ENCODE measurements at places on chromosomes 7 and 10. TPM values are rescaled to one million over a fixed set of nuclear protein-coding genes. Genes with fewer than 3 reads are reported as not detected.
A peak's percentile ranks its signal among the peaks of the same experiment; 100 is the strongest.

Gene SMIM30
- 41.7 TPM for total RNA-seq

Gene KLF14
- not detected for total RNA-seq

Gene USP6NL
- 29.2 TPM for total RNA-seq

Gene GJC3
- not detected for total RNA-seq

Gene WIPF3
- total RNA-seq: not detected

Gene RSPH10B2
- total RNA-seq: not detected

DNA sequence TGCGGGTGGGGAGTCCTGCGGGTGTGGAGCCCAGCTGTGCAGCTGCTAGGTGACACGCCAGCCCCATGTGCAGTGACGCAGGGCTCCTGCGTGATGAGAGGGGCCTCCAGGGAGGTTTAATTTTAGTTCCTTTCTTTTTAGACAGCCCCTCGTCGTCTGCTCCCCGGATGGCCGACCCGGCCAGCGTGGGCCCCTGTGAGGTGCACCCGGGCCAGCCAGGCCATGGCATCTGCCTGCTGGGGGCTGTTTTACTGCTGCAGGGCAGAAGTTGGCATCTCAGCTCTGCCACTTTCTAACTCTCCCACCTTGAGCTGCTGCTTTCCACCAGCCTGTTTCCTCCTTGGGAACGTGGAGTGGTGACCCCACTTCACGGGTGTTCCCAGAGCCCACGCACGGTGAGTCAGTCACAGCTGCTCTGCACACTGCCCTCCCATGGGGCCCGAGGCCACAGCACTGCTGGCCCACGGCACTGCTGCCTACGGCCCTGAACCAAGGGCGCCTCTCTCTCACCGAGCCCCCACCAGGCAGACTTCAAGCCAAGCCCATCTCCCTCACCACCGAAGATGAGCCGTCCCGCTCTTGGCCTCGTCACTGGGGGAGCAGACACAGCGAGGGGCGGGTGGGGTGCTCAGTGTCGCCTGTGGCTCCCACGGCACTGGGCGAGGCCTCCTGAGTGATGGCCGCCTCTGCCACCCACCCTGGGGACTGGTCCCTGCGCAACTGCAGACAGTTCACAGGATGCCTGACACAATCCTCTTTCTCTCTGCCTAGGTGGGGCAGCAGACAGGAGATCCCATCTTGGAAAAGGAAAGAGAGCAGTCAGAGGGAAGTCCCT lies 21.3 kb downstream of the CYP2W1 start:
- H3K27me3 ChIP-seq: no peaks in the 10 kb centered on the region
- no peaks in the 10 kb centered on the region for H3K4me1 ChIP-seq
- H3K36me3 ChIP-seq: peaks cover 4% of the 10 kb centered on the region

GRCh38 chr7:122750389-122750788 lies 47.7 kb upstream of the RNF148 start:
- no peaks in the 10 kb centered on the region for H3K36me3 ChIP-seq
- H3K4me3 ChIP-seq: no peak overlapping the region
- no peak for DNase-seq

- no peak for DNase-seq
- H3K4me3 ChIP-seq: no peak overlapping the region
- no peaks in the 10 kb centered on the region for H3K27me3 ChIP-seq
- no peaks in the 10 kb centered on the region for H3K4me1 ChIP-seq
- no peak overlapping the region for H3K27ac ChIP-seq
These were observed 72.3 kb downstream of the ICA1 start for GRCh38 chr7:8189625-8190024.

DNA sequence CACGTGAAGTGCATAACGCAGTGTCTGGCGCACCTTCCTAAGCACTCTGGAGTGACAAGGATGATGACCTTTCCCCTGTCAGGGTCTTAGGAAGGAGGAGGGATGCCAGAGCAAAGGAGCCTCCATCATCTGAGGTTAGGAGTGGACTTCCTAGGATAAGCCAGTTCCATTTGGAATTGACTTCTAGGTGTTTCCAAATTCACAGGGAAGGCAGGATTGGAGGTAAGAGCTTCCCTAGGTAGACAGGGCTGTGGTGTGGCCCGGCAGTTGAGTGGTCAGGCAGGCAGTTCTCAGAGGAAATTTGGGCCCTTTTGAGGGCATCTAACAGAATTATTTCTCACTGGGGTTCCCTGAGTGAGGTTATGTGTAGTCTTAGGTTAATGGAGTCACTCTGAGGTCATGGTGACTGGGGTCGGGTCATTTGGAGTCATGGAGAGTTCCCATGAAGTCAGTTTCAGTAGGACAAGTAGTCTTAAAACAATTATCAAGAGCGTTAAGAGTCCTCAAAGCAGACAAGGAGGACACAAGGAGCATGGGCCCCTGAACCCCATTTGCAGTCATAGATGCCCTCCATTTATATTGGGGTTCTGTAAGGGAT lies 8.2 kb downstream of the PPIF start:
- no peaks in the 10 kb centered on the region for H3K27me3 ChIP-seq
- no peak for DNase-seq
- no peaks in the 10 kb centered on the region for H3K4me1 ChIP-seq
- H3K36me3 ChIP-seq: peaks cover 3% of the 10 kb centered on the region

- DNase-seq: no peak
- no peak overlapping the region for H3K27ac ChIP-seq
- no peaks in the 10 kb centered on the region for H3K27me3 ChIP-seq
- no peaks in the 10 kb centered on the region for H3K4me1 ChIP-seq
- no peaks in the 10 kb centered on the region for H3K36me3 ChIP-seq
- no peak overlapping the region for H3K4me3 ChIP-seq
These were observed 15.0 kb downstream of the CXCL12 start for GRCh38 chr10:44369854-44370253.

- H3K27me3 ChIP-seq: no peaks in the 10 kb centered on the region
- no peaks in the 10 kb centered on the region for H3K36me3 ChIP-seq
- H3K4me3 ChIP-seq: no peak overlapping the region
- H3K27ac ChIP-seq: no peak overlapping the region
- no peaks in the 10 kb centered on the region for H3K4me1 ChIP-seq
These were observed 465.1 kb upstream of the ADARB2 start for GRCh38 chr10:2202401-2202800.

DNA sequence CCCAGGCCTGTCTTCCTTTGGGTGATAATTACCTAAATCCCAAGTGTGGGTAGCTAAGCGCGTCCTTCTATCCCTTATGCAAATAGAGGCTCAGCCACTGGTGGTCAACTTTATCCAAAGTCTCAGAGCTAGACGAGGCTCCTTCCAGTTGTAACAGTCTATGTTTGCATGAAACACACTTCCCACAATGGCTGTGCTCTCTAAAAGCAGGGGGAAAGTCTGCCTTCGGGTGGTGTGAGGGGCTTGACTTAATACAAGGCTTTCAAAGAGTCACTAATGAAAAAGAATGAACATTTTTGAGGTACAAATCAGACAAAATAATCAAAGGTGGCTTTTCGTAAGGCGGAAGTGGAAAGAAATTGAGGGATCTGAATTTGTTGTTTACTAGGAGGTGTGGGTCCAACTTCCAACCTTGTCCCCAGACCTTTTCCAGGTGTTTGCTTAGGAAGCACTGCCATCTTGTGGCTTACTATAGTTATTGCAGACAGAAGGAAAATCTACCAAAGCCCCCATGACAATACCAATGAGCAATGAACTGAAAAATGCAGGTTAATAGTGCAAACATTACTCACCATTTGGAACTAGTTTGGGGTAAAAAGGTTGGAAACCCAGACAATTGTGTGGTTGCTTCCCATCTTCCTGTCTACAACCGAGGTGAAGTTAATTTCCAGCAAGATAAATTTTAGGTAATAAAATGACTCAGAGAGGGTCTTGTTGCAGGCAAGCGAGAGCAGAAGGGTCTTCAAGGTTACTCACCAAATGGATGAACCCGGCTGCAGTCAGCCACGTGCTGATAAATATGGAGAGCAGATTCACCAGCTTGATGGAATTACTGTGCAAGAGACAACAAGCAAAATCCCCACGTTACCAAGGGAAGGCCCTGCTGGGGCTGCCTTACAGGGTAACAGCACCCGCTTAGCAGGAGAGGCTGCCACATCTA lies 525.7 kb downstream of the KCNMA1 start:
- no peaks in the 10 kb centered on the region for H3K27me3 ChIP-seq
- H3K36me3 ChIP-seq: no peaks in the 10 kb centered on the region
- peak; percentile 82 for DNase-seq
- peak overlapping the region; percentile 58 for H3K27ac ChIP-seq

DNA sequence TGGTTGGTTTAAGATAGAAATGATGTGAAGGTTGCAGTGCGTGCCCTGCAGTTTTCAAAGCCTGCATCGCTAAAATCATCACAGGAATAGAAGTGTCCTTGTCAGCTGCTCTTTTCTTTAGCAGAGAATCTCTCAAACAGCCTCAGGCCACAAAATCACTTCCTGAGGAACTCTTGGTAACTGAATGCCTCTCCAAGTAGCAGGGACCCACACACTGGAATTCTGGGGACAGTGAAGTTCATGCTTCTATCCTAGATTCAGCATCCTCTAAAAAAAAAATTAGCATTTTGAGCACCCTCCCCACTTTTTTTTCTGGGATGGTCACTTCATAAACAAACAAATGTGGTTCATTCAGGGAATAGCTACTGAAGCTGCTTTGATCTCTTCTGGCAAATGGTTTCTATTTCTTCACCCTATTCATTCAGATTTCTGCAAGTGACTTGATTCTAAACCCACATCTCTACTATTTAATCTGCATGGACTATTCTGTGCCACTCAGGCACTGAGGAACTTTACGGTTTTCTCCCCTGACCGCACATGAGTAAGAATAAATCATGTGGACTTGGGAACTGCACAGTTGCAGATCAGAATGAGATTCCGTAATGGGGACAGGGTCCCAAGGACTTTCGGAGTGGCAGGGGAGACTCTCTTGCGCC lies 306.9 kb downstream of the FRMD4A start:
- no peak overlapping the region for H3K27ac ChIP-seq
- DNase-seq: no peak
- H3K27me3 ChIP-seq: peaks cover 11% of the 10 kb centered on the region
- H3K4me1 ChIP-seq: no peaks in the 10 kb centered on the region

DNA sequence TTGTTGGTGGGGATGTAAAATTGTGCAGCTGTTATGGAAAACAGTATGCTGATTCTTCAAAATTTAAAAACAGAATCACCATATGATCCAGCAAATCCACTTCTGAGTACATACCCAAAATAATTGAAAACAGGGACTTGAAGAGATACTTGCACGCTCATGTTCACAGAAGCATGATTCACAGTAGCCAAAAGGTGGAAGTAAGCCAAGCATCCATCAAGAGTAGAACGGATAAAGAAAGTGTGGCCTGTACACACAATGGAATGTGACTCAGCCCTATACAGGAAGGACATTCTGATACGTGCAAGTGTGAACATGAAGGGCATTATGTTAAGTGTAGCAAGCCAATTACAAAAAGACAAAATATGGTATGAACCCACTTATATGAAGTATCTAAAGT lies 696.7 kb upstream of the CELF2 start:
- peak; percentile 40 for DNase-seq
- H3K27me3 ChIP-seq: no peaks in the 10 kb centered on the region
- no peak overlapping the region for H3K4me3 ChIP-seq
- no peaks in the 10 kb centered on the region for H3K4me1 ChIP-seq

- no peaks in the 10 kb centered on the region for H3K4me1 ChIP-seq
- no peaks in the 10 kb centered on the region for H3K27me3 ChIP-seq
- no peak overlapping the region for H3K4me3 ChIP-seq
- H3K36me3 ChIP-seq: no peaks in the 10 kb centered on the region
These were observed 821.2 kb downstream of the CNTNAP2 start for GRCh38 chr7:146937836-146938235.

DNA sequence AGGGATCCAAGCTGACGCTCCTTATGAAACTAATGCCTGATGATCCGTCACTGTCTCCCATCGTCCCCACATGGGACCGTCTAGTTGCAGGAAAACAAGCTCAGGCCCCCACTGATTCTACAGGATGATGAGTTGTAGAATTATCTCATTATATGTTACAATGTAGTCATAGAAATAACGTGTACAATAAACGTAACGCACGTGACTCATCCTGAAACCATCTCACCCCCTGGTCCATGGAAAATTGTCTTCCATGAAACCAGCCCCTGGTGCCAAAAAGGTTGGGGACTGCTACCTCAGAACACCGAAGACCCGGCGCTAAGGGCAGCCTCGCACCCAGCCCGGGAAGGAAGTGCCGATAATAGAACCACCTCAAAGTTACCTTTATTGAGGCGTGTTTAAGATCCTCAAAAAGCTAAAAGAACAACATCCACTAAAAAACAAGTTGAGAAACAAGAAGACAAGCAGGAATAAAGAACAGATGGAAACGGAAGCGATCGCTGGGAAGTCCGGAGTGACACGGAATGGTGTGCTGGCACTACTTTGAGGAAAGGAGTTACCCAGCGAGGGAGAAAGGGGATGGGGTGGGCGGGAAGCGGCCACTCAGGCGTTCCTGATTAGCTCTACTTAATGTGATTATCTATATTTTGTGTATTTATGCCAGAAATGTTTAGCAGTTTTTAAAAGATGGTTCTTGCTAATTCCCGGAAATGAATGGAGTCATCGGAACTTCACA lies 50.1 kb upstream of the PRKAR1B start:
- H3K27me3 ChIP-seq: no peaks in the 10 kb centered on the region
- H3K4me1 ChIP-seq: peaks cover 34% of the 10 kb centered on the region
- DNase-seq: peak; percentile 41
- H3K27ac ChIP-seq: peak overlapping the region; percentile 83
- no peaks in the 10 kb centered on the region for H3K36me3 ChIP-seq
- no peak overlapping the region for H3K4me3 ChIP-seq
